ENCODE measurements at places on chromosomes 16 and 17.

DNA sequence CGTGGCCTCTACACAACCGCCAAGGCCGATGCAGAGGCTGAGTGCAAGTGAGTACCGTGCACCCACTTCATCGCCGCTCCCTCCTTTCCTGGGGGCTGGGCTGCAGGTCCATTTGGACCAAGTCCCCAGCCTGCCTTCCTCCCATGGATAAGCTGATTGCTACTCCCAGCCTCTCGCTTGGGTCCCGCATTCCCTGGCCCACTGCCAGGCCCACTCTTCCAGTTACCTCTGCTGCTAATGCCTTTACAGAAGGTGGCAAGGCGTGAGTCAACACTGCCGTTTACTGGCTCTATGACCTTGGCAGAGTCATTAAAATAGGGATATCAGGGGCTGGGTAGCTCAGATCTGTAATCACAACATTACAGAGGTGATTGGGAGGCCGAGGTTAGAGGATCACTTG is 11.2 kb downstream of the SULT1A2 start:
- DNase-seq, result no peak

DNA sequence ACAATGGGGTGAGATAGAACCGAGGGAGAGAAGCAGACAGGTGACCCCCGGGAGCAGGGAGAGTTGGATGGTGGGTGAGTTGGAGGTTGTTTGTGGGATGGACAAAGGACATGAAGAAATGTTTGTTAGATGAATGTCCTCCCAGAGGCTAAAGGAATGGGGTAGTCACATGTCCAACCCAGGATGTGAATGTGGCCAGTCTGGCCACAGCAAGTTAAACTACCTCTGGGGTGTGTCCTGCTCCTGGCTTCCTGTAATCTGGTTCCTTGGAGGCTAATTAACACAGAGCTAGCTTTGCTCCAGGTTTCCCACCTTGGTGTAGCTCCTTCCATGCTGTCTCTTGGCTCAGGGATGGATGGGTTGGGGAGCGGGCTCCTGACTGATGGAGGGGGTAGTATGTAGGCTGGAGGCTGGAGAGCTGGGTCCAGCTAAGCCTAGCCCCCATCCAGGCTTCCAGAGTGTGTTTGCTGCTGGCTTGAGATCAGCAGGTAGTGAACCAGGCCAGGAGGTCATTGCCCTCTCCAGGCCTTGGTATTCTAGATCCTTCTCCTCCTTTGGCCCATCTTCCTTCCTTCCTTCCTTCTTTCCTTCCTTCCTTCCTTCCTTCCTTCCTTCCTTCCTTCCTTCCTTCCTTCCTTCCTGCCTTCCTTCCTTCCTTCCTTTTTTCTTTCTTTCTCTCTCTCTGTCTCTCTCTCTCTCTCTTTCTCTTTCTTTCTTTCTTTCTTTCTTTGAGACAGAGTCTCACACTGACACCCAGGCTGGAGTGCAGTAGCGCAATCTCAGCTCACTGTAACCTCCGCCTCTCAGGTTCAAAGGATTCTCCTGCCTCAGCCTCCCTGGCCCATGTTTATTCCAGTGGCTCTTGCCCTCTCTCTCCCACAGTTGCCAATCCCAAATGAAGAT is 28.0 kb upstream of the UBE2G1 start:
- no peak for DNase-seq

DNA sequence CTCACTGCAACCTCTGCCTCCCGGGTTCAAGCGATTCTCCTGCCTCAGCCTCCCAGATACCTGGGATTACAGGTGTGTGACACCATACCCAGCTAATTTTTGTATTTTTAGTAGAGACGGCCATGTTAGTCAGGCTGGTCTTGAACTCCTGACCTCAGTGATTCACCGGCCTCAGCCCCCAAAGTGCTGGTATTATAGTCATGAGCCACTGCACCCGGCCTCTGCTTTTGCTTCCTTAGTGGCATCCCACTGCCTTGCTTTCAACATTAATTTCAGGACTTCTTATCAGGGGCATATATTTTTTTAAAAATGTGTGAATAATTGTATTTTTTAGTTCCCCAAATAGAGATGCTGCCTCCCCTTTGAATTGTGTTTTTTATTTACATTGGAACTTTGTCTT is 98.8 kb downstream of the SYCE1L start:
- DNase-seq, result no peak

GRCh38 chr17:41784207-41784744 is 2.2 kb downstream of the JUP start:
- DNase-seq, result peak; percentile 74

- DNase-seq, result no peak
Observed at GRCh38 chr17:32880671-32881453, 3.9 kb upstream of the MYO1D start.

DNA sequence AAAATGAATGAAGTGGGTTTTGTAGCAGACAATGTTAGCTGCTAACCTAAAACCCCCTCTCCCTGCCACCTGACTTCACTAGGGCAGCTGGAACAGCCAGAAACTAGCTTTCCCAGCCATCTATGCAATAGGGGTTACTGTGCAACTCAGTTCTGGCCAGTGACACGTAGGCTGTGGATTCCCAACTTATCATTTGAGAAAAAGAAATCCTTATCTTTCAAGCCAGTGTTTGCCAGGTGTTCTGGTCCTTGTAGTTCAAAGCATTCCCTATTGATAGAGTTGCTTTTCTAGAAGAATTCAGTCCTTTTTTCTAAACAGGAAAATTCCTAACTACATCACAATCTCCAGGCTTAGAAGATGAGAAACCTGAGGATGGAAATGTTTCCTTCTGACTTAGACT is 144.5 kb upstream of the ELAC2 start:
- DNase-seq, result no peak

GRCh38 chr16:47475786-47476185 is 14.7 kb downstream of the PHKB start:
- no peak for DNase-seq

GRCh38 chr16:27417047-27417671 is 15.2 kb downstream of the IL21R start:
- DNase-seq, result no peak

GRCh38 chr16:81394966-81395655 is 49.5 kb upstream of the CMIP start:
- DNase-seq, result no peak

- DNase-seq, result no peak
Observed at GRCh38 chr17:19363460-19364035, 1.0 kb upstream of the B9D1 start.

GRCh38 chr17:31538080-31538762 is 146.7 kb downstream of the RAB11FIP4 start:
- DNase-seq, result no peak

DNA sequence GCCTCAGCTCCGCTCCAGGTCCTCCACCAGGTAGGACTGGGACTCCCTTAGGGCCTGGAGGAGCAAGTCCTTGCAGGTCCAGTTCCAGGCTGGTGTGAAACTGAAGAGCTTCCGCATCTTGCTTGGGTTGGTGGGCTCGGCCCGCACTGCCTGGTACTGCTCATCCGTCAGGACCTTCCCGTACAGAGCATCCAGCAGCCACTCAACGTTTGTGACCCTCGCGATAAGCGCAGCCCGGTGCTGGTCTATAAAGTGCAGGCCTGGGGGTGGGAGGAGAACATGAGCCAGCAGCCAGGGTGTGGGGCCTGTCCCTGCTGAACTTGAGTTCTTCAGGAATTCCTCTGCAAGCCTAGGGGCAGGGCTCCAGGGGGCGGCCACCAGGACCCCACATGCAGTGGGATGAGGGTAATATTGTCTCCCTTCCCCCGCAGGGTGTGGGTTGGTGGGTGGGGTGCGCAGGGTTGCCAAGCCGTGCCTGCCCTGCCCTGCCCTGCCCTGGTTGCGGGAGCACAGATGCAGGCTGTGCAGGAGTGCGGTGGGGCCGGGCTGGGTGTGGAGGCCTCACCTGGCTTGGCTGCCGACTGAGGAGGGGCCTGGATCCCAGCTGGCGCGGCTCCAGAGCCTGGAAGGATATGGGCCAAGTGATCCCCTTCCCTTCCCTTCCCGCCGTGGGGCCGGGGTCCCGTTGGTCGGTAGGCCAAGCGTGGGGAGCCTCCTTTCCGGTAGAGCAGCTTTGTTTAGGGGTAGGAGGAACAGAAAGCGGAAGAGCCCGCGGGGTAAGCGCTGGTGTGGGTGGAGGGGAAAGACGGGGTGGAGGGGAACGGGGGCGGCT is 762 bp downstream of the PYCARD start:
- peak; percentile 56 for DNase-seq

GRCh38 chr16:30127993-30128392 is 5.0 kb upstream of the MAPK3 start:
- no peak for DNase-seq

GRCh38 chr17:44203731-44204440 is 4.2 kb upstream of the ATXN7L3 start:
- peak; percentile 53 for DNase-seq

GRCh38 chr17:45256114-45256966 is 5.6 kb downstream of the SPATA32 start:
- peak; percentile 29 for DNase-seq

GRCh38 chr16:5042574-5043171 is 8.9 kb upstream of the NAGPA start:
- no peak for DNase-seq

GRCh38 chr16:67223992-67224391 is 2.9 kb upstream of the TMEM208 start:
- DNase-seq, result no peak

DNA sequence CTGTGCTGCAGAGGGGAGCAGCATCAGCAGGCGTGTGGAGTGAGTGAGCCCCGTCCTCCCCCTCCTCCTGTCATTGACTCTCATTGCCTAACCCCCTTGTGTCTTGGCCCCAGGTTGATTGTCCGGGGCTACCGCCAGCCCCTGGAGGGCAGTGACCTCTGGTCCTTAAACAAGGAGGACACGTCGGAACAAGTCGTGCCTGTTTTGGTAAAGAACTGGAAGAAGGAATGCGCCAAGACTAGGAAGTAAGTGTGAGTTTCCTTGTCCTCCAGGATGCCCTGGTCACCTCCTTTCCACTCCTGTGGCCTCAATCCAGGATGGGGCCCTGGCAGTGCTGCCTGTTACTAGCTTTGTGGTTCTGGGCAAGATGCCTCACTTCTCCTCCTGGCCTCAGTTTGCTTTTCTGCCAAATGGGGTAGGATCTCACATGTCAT is 87.0 kb downstream of the ABCC1 start:
- no peak for DNase-seq

DNA sequence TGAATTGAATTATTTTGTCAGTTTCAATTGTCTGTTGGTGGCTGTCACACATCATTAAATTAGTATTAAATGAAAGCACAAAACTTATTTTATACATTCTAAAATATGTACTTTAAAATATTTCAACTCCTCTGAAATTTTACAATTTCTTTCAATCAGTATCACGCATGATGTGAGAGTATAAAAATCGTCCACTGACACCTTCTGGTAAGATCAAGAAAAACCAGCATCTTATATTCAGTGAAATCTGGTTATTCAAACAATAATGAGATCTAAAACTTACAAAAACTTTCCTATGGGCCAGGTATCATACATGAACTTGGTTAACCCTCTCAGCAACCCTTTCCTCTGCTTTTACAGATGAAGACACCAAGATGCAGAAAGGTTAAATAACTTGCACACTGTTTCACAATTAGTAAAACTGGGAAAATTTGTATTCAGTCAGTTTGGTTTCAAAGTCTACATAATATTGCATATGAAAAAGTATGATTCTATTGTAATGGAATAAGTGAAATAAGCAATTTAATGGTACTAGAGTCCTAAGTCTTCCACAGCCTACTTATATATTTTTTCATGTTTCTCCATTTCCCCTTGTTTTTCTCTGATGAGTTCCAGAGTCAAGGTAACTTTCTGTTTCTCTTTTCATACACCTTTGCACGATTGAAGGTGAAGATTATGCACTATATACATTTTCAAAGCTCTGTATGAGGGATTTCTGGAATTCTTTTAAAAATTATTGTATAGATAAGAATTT is 58.7 kb downstream of the EFCAB5 start:
- no peak for DNase-seq

DNA sequence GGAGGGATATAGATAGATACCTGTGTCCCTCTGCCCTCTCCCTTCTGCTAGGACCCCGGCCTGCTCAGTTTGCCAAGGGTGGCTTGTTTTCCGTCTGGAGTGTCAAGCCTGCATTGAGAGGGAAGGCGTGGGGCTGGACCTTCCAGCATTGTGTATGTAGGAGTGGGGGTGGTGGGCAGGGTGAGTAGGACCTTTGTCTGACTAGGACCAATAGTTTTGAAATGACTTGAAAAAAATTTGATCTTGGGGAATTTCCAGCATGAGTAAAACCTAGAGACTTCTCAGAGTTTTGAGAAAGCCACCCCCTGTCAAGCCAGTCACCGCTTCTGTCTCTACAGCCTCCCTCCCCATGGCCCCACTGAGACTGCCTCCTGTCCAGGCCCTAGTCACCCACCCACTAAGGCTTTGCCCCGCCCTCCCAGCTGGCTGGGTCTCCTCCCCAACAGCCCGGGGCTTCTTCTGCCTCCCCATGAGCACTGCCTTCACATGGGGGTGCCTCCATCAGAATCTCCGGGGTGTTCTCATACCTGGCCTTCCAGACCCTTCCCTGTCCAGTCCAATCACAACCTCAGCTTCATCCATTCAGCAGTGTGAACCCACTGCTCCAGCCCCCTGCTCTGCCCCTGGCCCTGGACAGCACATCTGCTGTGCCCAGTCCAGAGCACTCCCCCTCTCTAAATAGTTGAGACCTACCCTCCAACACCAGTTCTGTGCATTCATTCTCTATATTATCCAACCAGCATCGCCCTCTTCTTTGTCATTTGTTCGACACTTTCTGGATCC is 207.0 kb downstream of the MSI2 start:
- no peak for DNase-seq

DNA sequence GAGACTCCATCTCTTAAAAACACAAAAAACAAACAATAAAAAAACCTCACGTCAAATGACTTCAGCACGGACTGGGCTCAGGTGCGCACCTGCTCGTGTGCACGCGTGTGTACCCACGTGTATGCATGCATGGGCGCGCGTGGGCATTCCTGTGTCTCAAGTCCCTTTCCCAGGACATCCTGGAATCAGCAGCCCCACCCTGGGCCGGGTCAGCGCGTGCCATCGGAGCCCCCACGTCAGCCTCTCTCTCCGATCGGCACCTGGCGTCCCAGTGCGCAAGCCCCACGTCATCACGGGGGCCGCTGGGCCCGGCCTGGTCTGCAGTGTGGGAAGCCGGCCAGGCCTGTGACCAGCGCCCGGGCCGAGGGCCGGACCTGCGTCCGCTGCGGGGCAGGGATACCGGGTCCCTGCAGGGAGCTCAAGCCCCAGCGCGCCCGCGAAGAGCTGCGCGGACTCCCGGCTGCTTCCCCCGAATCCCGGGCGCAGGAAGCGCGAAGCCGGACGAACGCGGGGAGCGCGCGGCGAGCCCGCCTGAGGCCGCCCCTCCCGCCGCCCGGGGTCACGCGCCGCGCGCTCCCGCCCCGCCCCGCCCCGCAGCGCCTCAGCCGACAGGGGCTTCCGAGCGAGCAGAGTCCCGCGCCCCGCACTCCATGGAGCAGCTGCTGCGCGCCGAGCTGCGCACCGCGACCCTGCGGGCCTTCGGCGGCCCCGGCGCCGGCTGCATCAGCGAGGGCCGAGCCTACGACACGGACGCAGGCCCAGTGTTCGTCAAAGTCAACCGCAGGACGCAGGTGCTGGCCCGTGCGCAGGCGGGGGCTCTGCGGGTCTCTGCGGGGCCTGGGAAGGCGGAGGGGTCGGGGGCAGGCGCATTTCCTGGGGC is at the start of gene FN3K:
TSS of gene FN3K (plus strand) at position 629 of the 880 bp plus-strand sequence. CDS start at position 651, 22 bp downstream.
- DNase-seq, result no peak

DNA sequence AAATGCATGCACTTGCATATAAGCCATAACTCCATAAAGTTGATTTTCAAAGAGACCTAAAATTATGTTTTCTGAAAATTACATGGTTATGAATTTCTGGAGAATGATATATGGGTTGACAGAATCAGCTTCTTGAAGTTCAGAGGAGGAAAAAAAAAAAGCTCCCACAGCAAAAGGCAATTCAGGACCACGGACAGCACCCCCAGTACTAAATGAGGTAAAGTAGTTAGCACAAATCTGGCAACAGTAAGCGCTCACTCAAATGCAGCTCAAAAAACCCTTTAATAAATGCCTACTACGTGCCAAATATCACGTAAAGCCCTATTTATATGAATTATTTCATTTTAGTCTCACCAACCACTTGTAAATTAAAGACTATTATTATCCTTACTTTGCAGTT is 135.2 kb downstream of the SHISA9 start:
- DNase-seq, result no peak
